Right kidney (tissue), 9 donors: ENCODE measurements at places on chromosomes 7 and 10.
A peak's percentile ranks its signal among the peaks of the same experiment; 100 is the strongest.

DNA sequence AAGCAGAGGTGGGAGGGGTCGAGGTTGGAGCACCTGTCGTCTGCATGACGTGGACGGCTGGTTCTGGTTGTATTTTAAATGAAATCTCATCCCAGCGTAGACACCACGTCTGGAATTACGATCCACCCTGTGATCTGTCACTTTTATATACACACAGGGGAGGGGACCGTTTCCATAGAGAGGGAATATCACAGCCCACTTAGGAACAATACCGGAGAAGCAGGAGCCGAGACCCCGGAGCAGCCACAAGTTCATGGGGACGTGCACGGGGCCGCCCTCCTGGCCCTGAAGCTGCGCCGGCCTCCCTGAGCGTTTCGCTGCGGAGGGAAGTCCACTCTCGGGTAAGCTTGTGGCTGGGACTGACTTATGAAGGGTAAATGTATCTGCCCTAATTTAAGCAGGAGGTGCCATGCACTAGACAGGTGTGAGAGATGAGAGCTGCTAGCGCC is at the start of gene UCN3:
Gene UCN3, plus strand, starts transcription at position 77 of the 449 bp plus-strand sequence. CDS start 8,755 bp downstream, outside the sequence.
- peak; percentile 35 for DNase-seq

DNA sequence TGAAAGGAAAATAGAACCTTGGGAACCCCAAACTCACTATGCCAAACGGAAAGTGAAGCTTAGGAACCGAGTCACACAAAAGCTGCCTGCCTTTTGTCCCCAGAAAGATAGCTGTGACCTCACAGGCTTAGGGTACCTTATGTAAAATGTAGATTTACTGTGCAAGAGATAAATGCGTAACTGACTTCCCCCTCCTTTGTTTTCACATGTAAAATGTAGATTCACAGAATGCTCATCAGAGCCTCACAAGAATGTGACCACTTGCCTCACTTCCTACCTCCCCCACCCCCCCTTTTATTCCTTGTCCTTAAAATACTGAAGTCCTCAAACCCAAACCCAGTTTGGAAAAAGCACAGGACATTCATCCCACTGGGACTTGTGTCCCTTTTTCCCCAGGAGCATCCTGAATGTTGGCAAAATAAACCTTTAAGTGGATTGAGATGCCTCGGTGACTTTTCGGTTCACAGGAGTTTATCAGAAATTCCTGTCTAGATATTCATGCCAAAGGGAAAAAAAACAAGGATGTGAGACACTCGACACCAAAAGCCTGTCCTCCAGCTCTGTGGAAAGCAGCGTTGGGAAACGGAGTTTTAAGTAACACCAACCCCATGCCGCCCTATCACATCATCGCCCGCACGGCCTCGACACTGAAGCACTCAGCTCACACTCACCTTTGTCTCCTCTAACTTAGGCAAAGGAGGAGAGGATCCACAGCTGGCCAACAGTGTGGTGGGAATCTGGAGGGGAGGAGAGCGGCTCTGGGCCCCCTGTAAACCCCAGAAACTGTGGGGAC is 45.9 kb downstream of the SVIL start:
- peak; percentile 33 for DNase-seq

- no peak for DNase-seq
Observed at GRCh38 chr7:51328351-51328801, 11.8 kb upstream of the COBL start.

DNA sequence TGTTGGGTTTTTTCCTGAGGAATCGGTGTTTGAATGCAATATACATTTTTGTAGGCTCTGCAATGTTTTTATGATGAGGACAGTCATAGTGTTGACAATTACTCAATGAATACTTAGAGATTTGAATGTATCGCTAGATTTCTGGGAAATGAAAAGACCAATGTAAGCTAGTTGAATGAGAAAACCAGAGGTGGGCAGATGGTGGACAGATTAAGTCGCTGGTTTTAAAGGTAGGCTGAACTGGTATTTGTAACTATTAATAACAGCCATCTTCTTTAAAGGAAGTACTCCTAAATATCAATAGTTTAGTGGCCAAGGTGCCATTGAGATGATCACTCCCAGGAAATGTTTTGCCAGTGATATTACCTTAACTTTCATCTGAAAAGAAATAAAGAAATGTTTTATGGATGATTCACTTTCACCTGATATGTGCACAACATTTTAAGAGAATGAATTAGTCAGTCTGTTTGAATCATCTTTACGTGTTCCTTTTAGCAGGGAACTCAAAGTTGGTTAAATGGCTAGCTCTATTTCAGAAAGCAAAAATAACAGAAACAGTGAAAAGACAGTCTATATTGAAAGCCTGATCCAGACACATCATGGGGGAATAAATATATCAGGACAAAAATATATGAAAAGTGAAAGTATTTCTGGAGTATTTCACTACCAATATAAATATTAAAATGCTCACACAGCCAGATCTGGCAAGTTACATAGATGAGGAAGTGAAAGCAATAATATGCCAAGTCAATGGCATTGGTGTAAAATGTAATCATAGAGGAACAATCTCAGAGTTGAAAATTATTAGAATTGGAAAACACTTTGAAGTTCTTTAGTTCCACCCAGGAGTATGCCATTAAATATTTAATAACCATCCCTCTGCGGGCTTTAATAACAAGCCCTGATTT is 20.7 kb downstream of the MET start:
- no peak for DNase-seq

- no peak for DNase-seq
Observed at GRCh38 chr7:16724344-16724743, 29.2 kb upstream of the TSPAN13 start.

DNA sequence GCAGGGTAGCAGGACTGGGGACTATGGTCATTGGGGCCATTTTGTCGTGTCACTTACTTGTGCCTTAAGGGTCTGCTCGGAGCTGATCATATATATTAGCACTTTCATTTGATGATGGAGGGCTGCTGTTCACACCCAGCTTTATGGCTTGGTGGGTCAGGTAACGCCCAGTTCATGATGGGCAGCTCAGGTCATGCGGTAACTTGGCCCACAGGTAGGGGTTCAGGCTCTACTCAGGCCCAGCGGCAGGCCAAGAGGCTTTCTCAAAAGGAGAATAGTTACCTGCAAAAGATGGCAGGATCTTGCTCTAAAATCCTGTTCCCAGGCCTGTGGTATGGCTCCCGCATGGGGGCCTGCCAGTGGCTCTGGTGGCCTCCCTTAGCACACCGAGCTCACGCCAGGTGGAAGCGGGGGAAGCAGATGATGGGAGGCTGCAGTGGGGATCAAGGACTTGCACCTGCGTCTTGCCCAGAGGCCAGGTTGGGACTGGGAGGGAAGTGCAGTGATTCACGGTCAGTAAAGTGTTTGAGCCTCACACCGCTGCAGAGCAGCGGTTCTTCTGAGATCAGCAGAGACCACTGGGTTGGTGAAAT is 109.5 kb downstream of the ADCY1 start:
- no peak for DNase-seq

DNA sequence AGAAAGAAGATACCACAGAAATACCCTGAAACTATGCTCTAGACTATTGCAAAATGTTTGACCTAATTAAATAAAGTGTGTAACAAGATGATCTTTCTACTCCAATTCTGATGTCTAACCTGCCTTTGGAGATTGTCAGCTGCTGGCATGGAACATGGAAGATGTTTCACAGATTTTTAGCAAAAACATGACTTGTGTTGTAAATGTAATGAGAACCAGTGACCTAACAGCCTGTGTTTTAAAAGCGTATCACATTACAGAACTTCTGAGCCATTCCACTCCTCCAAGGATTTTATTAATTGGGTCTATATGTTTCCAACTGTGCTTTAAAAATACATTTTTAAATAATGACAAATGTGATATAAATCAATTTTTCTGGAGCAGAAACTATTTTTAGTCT is 526.3 kb upstream of the SEMA3D start:
- DNase-seq: no peak

DNA sequence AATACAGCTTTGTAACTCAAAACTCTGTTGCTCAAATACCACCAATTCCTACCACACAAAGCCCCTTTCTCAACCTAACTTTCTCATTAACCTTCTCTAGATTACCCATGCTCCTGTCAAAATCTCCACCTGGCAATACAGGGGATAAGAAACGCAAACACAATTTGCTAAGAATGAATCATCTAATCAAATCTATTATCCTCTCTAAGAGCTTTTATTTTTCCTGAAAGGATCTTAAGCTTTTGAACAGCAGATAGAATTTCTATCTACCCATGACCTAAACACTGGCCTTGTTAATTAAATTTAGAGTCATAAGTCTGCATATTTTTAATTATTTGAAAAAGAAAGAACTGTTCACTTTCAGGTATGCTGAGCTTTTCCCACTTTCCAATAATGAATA is 98.3 kb downstream of the HBP1 start:
- no peak for DNase-seq

- DNase-seq: no peak
Observed at GRCh38 chr7:127704211-127704610, 52.2 kb downstream of the SND1 start.

DNA sequence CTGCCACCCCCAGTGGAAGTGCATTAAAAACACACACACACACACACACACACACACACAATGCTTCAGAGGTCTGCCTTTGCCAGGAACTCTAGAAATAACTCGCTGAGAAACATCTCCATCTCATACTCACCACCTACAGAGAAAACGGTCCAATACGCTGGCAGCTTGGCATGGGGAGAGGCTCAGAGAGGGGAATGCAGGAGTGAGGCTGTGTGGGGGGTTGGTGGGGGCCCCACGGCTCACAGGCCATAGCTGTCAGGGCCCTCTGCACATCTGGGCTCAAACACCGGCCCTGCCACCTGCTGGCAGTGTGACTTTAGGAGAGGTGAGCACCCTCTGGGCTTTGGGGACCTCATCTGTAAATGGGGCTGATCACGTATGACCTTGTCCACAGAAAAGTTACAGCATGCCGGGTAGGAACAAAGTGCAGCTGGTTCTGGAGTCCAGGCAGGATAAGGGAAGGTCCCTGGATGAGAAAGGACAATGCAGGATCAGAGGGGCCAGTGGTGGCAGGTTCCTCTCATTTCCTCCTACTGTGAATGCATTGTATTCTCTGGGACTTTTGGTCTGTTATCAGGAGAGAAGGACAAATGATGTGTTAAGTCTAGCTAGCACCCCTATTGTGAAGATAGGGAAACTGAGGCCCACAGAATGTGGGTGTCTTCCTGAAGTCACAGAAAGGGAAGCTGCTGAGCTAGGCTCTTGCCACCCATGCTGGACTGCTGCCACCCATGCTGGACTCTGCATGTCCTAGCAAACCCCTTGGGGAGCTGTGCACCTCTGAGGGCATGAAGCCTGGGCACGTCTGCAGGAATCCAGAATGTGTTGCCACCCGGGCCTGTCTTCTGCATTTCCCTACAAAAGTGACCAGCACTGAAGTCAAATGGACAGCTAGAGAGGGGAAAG is 404.6 kb downstream of the RPS24 start:
- no peak for DNase-seq

- no peak for DNase-seq
Observed at GRCh38 chr10:42887734-42888503, 105.3 kb downstream of the BMS1 start.

GRCh38 chr10:124740369-124741280 is 3.6 kb downstream of the FAM53B start:
- DNase-seq: peak; percentile 67

DNA sequence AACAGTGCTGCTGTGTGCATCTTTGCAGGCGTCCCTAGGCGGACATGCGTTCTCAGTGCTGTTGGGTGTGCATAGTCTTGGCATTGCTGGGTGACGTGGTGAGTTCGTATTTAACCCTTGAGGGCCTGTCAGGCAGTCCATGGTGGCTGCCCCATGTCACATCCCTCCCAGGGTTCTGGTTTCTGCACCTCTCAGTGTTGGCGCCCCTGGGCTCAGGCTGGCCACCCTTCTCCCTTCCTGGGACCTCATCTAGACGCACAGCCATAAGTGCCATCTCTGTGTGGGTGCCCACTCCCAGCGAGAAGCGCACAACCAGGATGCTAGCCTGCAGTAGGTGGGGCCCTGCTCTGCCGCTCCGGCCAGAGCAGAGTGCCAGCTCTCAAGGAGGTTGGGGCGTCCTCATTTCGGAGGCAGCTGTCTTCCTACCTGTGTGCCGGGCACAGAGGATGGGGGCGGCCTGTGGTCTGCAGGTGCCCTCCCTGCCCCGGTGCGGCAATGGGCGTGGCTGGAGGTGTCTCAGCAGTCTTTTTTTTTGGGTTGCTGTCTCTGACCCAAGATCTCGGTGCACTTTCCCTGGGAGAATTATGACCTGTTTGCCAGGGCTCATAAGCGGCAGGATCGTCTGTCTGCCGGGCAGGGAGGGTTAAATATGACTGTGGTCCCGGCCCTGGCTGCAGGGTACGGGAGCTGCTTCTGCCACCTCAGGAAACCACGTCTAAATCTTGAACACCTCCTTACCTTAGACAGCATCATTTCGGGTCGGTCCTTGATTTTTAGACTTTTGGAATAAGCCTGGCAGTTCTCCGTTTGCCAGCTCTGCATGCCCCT is 6.5 kb downstream of the INPP5A start:
- DNase-seq: no peak

DNA sequence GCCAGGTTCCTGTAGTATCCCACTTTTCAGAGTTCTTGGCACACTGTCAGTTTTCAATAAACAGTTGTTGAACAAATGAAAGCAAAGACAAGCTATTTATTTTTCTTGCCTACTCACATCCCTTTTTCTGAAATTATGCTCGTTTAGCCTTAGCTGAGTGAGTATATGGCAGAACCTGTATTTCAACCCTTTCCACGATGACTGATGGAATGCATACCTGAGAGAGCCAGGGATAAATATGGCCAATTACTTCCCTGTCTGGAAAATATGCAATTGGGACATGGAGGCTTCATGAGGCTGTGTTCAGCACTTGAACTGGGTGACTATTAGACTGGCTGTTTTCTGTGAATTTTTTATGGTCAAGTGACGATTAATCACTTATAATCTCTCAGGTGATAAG is 144.5 kb upstream of the POT1 start:
- no peak for DNase-seq

GRCh38 chr10:35641676-35642034 is 441 bp downstream of the FZD8 start:
- peak; percentile 87 for DNase-seq

- no peak for DNase-seq
Observed at GRCh38 chr7:112745635-112746034, 44.6 kb downstream of the TMEM168 start.

- DNase-seq: no peak
Observed at GRCh38 chr10:42985436-42986316, 91.2 kb upstream of the RET start.

DNA sequence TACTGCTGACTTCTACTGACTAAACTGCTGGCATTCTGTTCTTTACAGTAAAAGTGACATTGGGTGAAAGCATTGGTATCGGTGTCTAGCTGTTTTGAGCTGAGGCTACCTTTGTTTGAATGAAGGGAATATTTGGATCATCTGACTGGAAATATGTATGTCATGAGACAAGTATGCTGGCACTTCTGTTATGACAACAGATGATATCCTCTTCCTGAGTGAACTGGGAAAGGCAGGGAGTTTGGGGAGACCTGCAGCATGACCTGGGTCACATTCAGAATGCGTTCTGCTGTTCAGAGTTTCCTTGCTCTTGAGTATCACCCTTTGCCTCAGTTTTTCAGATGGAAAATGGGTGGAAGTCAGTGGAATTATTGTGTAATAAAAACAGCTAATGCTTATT is 81.8 kb downstream of the PLCE1 start:
- no peak for DNase-seq
